CMK (cell line): ENCODE measurements at places on chromosomes 6 and 20.

GRCh38 chr20:50496773-50497385, 13.3 kb upstream of the PTPN1 start:
- DNase-seq: no peak

DNA sequence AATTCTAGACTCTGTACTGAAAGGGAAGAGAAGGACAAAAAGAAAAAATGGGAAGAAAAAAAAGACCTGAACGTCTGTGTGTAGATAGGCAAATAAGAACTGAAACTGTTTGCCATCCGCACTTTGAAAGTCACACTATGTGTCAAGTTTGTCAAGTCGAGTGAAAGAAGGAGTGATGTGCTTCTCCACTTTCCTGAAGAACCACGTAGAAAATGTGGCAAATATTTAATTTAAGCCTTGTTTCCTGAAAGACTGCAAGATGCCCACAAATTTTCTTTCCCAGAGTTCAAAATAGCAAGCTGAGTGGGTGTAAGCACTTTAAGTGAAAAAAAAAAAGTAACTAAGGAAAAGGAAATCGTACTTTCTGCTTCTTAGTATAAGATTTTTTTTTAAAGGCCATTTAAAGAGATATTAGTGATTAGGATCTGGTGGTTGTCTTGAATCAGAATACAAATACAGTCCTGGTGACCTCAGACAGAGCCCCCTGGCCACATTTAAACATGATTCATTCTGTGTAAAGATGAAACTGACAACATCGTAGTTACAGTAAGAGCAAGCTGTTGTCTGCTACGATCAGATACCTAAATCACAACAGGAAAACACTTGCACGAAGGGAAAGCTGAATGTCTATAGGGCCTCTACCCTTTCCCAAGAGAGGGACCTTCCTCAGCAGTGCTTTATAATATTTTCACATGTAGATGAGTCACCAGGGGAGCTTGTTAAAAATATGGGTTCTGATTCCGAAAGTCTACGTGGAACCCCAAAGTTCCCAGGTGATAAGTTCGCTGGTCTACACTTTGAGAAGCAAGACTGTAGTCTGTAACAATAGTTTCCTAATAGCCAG, 102.3 kb downstream of the HIVEP2 start:
- DNase-seq: no peak

GRCh38 chr20:18164356-18164755, 26.7 kb downstream of the KAT14 start:
- no peak for DNase-seq

DNA sequence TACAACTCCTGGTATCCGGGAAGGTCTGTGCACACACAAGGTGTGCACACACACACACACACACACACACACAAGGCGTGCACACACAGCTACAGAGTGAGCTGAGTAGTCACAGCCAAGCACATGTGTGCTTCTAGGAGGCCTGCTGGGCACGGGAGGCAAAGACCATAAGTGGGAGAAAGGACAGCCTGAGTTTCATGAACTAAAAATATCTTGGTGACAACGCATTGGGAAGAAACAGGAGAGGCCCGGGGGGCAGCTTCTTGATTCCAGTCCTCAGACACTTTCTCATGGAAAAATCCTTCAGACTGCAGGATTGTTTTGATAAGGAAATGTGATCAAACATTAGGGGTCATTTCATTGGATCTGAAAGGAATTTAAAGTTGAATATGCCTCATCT, 2.6 kb downstream of the TRAF3IP2 start:
- no peak for DNase-seq

DNA sequence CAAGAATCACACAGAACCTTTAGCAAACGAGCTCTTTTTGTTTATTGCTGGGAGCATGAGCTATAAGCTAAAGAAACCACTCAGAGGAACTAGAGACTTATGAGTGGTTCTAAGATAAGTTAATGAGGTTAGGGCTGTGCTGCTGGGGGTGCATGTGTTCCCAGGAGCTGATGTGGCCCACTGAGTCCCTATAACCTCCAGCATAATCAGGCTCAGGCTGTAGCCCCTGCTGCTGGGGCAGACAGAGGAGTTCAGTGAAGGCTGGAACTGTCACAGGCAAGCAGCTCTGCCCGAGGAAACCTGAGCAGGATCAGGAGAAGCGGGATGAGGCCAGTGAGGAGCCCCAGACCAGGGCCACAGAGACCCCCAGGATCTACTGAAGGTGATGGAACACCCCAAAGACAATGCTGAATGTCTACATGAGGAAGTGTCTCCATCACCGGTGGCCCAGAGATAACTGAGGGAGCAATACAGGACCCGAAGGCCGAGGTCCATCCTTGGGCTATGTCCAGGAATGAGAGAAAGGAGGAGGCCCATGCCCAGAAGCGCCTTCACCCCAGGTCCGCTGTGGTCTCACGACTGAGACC, 17.3 kb downstream of the TUBB2B start:
- DNase-seq: no peak

GRCh38 chr6:6810727-6811126, 222.2 kb downstream of the LY86 start:
- no peak for DNase-seq

DNA sequence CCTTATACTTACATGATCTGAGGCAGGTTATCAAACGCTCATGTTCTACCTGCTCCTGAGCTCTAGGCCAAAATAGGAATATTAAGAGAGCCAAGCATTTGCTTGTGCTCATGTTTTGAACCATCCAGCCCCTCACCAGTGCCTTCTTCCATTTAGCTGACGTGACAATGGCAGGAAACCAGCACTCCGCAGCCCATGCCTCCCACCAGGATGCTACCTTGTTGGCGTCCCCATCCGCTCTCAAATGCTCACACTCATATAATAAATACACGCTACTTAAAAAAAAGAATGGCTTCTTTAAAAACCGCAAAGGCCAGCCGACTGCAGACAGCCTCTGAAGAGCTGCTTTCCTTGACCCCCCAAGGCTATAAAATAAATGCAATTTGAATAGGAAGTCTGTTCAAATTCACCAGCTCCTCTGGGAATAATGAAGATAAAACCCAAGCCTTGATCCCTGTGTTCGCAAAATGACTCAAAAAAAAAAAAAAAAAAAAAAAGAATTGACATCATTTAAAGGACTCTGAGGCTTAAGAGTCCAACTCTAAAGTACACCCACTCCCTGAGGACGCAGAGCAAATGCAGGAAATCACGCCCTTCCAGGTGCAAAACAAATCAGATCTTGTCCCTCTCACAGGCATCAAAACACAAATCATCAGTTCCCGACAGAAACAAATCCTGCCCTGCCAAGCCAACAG, 29.0 kb downstream of the RNASET2 start:
- no peak for DNase-seq

DNA sequence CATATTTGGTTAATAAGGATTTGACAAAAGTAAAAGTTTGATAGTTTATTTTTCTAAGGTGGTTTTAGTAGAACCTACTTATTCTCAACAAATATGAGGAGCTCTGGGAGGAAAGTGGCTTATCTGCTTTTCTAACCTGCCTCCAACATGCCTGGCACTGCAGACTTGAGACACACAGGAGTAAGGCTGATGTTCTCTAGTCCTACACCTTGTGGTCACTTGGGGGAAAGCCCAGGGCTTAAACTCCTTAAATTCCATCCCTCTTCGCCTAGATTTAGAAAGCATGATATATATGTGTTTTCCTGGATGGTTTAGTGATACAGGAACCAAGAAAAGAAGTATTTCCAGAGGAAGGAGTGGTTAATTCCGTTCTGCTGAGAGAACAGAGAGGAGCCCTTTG, 39.9 kb upstream of the SAMD5 start:
- no peak for DNase-seq

- no peak for DNase-seq
These were observed at the start of gene METTL24 for GRCh38 chr6:110357664-110358552. METTL24 (minus strand) TSS chr6:110358349; CDS start chr6:110358272, 77 bp downstream.

DNA sequence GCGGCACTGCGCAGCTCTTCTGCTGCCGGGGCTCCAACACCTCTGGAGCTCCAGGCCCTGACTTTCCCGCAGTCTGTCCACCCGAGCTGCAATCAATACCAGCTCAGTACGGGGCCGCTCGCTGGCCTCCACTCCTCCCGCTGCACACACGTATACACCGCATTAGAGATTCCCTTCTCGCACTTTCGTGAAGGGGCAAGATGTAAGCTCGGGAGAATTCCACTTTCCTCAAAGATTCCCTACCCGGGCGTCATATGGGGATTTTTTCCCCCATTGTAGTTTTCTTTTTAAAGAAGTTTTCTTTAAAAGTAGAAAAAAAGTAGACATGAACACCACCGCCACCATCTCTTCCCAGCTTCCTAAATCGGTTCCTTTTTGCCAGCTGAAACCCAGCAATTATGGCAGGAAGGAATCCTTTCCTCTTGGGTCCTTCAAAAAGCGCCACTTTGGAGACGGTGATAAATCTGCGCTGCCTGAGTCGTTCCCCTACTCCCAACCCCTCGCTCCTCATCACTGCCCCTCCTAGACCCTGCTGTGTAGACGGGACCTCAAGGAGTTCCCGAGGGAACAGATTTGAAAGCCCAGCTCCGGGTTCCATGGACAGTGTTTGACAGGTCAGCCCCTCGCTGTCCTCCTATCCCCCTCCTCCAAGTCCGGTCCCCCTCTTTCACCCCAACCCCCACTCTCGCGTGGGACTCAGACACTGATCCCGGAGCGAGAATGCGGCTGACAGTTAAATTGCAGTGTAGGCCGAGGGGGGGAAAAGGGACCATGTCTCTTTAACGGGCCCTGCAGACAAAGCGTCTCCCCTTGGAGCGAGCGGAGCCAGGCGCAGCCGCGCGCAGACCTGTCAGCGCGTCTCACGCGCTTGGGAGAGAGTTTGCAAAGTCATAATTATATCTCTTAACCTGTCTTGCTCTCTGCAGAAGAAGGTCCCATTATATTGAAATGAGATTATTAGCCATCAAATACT, 39.5 kb downstream of the NCR2 start:
- DNase-seq: no peak

- no peak for DNase-seq
These were observed 13.2 kb downstream of the SERAC1 start for GRCh38 chr6:158154816-158155215.
